ENCODE measurements at places on chromosomes 3 and 15.

- DNase-seq = no peak
Observed at GRCh38 chr3:130897316-130897715, 3.4 kb downstream of the ATP2C1 start.

- DNase-seq = no peak
Observed at GRCh38 chr3:148957586-148957985, 33.8 kb upstream of the GYG1 start.

- DNase-seq = no peak
Observed at GRCh38 chr15:95295896-95296625, 1034.4 kb upstream of the NR2F2 start.

DNA sequence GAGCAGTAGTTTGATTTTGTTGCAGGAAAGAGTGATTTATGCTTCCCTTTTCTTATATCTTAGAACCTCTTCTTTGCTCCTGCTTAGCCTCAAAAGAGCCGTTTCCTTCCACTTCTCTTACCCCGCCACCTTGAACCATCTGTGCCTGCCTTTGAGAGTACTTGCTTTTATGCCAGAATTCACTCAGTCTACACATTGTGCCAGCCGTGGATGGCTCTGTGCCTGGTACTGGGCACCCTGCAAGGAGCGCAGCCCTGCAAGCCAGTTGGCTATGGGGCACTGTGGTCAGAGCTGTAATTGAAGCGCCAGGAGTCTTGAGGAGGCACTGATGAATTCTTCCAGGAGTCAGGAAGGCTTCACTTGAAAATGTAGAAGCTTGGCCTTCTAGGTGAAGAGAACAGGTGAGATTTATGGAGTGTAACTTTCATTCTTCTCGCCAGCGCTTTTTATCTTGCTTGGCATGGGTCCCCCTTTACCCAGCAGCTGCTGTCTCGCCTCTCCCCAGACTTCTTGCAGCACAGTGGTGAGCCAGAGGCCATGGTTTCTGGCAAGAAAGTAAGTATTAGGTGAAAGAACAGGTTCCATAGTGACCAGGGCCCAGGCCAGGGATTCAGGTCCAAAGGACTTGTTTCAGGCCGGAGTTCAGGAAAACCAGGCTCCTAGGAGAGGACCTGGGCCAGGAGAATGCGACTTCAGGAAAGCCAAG lies 4.9 kb downstream of the TMED3 start:
- DNase-seq = no peak

DNA sequence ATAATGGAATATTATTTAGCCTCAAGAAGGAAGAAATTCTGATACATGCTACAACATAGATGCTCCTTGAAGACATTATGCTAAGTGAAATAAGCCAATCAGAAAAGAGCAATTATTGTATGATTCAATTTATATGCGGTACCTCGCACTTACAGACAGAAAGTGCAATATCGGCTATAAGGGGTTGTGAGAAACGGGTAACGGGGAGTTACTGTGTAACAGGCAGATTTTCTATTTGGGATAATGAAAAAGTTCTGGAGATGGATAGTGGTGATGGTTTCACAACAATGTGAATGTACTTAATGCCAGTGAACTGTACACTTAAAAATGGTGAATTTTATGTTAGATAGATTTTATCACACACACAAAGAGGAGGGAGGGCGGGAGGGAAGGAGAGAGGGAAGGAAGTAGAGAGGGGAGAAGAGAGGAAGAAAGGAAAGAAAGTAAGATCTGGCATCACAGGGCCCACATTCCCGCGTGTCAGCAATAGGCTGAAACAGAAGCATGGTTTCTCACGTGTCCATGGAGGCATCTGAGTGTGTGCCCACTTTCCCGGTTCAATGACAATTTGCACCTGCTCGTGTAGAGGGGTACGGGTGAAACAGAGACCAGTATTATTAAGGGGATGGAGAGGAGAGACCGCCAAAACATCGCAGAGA lies 700 bp upstream of the BLM start:
- DNase-seq = no peak

DNA sequence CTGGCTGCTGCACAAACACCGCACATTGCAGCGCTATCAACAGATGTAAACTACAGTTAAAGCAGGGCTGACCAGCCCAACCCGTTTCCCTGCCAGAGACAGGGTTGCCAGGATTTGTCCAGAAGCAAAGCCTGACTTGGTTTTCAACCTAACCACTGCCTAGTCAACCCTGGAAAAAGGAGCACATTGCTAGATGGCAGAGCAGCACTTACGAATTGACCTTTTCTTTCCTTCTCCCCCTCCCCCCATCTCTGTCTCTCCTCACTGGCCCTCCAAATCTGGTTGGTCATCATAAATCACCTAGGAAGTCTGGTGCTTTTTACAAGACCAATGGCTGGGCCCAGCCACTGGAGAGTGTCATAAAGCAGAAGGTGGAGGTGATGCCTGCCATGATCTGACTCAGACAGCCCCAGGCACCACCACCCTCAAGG lies 51.3 kb downstream of the ABCC5 start:
- DNase-seq = no peak

DNA sequence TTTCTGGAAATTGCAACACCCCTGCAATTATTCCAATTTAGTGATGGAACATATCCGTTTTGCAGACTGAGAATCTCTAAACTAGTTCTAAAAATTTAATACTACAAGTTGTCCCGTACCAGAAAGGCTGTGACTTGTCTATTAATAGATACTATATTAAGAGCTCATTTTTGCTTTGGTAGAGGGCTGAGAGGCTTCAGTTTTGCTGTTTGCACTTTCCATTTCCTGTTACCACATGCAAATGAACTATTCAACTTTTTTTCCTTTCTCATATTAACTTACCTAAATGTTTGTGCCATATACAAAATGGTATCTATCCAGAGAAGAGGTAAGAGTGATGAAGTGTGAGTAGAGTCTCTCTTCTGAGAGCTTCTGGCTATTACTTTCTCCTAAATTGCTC lies 101.5 kb upstream of the CRBN start:
- no peak for DNase-seq

DNA sequence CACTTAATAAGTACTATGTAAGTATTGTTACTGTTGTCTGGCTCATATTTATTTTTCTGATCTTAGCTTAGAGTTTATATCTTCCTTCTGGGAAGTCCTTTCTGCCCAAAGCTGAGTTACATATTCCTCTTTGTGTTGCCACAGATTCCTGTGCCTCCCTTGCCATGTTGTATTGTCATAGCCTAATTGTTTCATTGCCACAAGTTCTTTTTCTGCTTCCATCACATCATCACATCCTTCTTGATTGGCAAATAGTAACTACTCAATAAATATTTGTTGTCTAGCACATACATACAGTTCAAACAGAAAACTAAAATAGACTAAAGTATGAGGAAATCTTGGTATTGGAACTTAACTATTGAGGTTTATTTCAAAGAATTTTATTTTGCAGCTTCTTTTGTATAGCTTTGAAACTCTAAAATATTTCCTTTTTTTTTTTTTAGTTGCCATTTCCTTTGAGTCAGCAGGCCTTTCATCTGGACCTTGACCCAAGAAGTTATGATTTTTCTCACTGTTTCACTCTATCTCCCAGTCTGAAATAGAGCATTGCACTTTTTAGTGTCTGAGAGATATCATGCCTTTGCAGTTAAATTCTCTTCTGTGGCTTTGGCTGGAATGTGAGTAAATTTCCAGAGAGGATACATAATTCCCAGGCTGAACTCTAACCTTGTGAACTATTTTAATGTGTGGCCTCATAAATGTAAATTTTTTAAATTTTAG lies 98.2 kb downstream of the ZNF609 start:
- no peak for DNase-seq

Measured in activated CD4-positive, alpha-beta T cell treated with anti-CD3 and anti-CD28 coated beads for 4 hours (primary cell).